Epithelial cell of prostate (primary cell): ENCODE measurements at places on chromosomes 1 and 21.

GRCh38 chr1:222096883-222097282 lies 355.0 kb upstream of the DUSP10 start:
- peak; percentile 37 for DNase-seq

DNA sequence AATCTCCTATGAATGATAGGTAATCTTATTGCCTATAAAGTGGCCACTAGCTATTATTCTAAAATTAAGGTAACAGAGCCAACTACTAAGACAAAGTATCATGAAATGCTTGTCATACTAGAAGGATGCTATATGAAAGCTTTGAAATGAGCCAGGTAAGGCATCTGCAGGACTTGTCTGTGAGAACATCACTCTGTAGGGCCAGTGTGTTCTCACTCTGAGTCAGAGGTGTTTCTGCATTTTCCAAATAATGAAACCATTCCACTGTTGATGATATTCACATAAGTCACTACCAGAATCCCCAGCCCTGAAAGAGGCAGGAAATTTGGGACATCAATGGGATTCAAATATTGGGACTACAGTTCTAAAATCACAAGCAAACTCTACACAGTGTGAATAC lies 25.8 kb upstream of the GBP5 start:
- no peak for DNase-seq

DNA sequence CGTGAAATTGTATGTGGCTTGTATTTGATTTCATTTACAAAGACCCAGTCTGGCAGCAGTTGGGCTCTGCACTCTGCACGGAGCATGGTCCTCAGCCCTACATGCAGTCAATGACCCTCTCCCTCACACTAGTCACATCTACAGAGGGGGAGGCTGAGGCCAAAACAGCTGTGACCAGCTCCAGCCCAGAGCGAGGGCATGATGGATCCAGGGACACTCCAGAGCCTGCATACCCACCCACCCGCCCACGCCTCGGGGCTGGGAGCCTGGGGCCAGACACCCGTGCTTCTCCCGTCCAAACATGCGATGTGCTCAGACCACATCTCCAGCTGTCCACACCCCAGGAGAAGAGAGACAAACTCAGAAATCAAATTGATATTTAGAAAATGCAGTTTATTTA lies 14.0 kb upstream of the PRDM16 start:
- DNase-seq: no peak

GRCh38 chr1:56397811-56398231 lies 181.5 kb downstream of the PLPP3 start:
- no peak for DNase-seq

GRCh38 chr1:29985606-29985945 lies 737.8 kb downstream of the MATN1 start:
- no peak for DNase-seq

DNA sequence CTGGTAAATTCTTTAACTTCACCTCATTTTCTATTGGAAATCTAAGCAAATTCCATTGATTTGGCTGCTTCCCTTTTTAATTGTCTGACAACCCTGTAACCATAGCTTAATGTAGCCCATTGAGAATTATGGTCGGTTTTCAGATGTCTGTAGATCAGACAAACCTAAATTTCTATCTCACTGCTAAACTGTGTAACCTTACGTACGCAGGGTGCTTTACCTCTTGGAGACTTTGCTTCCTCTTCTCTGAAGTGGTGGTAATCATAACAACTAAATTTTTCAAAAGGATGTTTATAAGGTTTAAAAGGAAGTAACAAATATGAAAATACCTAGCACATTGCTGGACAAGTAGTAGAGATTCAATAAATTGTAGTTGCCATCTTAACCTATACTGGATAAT lies 25.9 kb downstream of the IFNAR1 start:
- DNase-seq: no peak

DNA sequence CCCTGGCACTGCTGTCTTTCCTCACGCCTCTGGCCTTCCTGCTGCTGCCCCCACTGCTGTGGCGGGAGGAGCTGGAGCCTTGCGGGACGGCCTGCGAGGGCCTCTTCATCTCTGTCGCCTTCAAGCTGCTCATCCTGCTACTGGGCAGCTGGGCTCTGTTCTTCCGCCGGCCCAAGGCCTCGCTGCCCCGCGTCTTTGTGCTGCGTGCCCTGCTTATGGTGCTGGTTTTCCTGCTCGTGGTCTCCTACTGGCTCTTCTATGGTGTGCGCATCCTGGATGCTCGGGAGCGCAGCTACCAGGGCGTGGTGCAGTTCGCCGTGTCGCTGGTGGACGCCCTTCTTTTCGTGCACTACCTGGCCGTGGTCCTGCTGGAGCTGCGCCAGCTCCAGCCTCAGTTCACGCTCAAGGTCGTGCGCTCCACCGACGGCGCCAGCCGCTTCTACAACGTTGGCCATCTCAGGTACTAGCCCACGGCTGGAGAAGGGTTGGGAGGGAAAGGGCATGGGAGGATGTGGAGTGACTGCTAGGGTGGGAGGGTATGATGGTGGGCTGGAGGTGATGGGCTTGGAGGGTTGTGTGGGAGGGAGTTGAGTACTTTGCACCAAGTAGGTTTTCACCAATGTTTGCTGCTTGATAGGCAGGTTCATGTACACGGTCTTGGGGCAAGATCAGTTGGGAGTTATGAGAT lies 18.9 kb downstream of the VANGL2 start:
- DNase-seq: no peak

DNA sequence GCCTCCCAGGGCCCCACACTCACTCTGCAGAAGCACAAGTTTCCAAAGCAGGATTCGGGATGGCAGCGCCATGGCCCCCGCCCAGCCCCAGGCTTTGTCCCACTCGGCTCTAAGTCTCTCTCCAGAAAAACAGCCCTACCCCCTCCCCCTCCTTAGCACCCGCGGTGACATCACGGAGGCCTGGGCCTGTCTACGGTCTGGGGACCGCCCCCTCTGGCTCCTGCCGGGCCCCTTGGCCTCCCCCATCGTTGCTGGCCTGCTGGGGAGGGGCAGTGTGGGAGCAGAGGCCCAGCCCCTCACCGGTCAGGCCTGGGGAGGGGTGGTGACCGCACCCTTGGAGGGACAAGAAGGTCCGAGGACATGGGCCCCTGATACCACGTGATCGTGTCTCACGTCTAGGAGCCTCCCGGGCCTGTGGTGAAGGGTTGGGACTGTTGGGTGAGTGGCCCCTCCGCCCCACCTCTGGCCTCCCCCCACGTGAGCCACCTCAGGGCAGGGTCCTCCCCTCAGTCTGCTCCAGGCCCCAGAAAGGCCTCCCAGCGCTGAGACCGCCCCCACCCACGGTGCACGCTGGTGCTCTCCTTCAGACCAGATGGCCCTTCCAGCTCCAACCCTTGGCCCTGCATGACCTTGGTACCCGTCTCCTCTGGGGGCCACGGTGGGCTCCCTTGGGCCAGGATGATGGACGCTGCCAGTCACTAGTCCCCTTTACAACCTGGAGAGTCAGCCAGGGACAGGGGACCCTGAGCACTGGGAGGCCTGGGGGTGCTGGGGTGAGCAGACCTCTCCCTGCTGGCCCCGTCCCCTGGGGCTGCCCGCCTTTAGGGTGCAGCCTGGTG lies at the start of gene MXRA8:
TSS of gene MXRA8 (minus strand) at position 123 of the 839 bp plus-strand sequence. CDS start at position 72, 51 bp downstream.
- DNase-seq: no peak

- DNase-seq: peak; percentile 22
Measured at GRCh38 chr1:27787895-27788294, 14.9 kb downstream of the STX12 start.

GRCh38 chr1:162726555-162726954 lies 63.9 kb upstream of the HSD17B7 start:
- no peak for DNase-seq

DNA sequence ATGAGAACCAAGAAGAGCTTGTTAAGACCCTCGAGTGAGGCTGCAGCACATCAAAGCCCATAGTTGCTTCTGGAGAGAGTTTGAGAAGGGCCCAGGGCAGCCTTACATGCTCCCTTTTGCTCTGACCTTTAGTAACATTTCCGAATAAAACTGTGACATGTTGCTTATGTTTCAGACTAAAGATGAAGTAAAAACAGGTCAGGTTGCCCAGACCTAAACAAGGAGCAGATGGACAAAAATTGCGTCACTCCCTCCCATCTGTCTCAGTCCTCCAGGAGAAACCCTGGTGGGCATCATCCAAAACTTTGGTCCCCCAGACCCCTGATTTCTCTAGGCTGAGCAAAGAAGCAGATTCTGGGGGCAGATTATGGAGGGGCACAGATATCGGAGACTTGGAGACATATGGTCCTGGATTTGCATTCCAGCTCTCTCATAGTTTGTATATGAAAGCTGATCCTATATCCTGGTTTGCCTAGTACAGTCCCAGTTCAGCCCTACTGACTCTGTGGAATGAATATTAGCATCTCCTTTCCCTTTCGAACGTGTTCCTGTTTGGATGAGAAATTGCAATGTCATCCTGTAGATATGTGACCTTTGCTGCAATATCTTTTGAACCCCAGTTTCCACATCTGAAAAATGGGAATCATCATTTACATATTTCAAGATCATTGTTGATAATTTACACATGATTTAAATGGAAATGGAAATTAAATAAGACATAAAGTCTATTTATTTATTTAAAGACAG lies 304.9 kb upstream of the USP24 start:
- DNase-seq: no peak

DNA sequence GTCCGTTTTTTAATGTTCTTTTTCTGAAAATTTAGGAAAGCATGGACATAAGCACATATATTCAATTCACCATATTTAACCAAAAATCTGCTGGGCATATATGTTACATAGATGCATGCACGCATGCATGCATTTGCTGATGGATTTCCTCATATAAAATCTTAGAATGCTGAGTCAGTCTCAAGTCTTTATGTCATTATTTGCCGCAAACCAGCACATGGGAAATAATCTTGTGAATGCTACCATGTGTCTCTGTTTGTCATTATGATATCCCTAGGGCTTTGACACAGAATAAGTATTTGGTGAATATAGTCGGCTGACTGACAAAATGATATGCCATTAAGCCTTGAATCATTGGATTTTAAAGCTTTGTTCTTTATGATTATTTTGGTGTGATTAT lies 776.5 kb downstream of the KCNT2 start:
- no peak for DNase-seq

GRCh38 chr21:45326169-45326851 lies 38.6 kb upstream of the POFUT2 start:
- no peak for DNase-seq

- no peak for DNase-seq
Measured at GRCh38 chr1:195851016-195851601, 757.1 kb downstream of the KCNT2 start.

DNA sequence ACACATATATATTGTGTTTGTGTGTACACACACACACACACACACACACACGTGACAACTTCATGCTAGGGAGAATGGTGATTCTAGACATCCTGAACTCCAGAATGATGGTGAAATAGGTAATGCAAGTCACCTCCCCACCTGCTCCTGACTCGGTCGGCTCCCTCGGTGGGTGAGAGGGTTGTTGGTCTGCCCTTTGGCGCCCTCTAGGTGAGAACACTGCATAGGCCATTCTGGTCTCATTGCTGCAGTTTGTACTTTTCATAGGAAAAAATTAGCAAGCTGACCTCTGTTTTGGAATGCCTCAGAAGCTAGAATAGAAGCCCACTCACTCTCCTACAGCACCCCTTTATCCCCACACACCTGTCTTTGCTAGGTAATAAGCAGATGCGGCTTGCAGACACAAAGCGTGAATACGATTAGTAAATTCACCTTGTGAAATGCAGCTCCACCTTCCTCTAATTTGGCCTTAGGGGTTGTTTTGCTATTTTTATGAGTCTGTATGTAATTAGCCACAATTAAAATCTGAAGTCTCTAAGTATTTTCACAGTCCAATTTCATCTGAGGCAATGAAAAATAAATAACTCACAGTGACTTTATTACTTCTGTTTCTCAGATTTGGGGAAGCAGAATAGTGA lies 130.0 kb upstream of the KCNJ15 start:
- DNase-seq: no peak

DNA sequence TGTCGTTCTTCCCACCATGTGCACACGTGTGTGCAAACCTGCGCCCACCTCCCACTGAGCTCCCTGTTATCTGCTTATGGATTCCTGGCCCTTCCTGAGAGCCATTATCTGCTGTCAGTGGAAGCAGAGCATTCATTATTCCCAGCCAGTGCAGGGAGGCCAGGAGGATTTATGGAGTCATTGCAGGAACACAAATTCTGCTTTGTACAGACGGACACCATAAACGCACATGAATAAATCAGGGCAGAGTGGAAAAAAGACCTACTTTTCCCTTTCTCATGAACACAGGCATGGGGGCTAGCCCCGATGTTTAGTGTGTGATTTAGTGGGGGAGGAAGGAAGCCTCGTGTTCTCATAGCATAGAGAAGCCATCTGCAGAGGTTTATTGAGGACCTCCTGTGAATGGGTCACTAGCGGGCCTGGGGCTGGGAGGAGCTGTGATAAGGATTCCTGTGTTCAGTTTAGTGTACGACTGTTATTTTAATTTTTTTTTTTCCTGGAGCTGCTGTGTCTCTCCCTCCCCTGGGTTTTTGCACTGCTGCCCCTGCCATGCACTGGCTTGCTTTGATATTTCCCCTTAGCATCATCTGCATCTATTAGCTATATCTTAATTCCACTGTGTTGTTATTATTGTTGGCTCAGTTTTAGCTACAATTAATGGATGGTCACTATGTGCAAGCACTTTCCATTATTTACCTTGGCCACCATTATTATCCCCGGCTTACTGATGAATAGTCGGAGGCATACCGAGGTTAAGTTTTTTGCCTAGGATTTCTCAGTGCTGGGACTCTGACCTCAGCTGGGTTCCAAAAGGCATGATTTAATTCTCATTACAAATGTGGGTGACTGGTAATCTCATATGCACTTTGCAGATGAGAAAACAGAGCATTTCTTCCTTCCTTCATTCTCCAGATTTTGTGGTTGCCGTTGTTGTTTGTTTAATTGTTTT lies 33.0 kb downstream of the HUNK start:
- no peak for DNase-seq

- DNase-seq: no peak
Measured at GRCh38 chr1:209223791-209224190, 359.7 kb upstream of the CAMK1G start.

DNA sequence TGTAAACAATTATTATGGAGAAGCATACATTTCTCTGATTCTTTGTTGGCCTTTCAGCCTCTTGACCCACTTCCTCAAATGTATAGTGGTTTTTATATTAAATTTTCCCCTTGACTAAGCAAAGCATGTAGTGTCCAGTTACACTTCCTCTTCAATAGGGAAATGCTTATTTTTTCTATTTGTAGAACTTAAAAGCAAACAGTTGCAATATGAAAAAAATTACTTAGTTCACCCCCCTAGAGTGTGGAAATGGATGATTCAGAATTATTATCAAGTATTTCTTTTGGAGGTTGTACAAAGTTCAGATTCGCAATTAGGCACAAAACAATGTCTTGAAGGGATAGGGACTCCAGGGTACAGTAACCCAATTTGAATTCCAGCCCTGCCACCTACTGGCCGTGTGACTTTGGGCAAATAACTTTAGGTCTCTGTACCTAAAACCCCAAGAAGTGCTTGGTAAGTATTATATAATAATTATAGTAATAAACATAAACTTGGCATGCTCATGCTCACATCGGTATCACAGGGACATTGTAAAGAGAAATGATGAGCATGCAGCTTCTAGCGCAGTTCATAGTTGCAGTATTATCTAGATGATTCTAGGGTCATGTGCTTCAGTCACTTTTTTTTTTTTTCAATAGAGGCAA lies 28.6 kb upstream of the IFNGR2 start:
- no peak for DNase-seq
